ENCODE measurements at places on chromosomes 6 and 20.

DNA sequence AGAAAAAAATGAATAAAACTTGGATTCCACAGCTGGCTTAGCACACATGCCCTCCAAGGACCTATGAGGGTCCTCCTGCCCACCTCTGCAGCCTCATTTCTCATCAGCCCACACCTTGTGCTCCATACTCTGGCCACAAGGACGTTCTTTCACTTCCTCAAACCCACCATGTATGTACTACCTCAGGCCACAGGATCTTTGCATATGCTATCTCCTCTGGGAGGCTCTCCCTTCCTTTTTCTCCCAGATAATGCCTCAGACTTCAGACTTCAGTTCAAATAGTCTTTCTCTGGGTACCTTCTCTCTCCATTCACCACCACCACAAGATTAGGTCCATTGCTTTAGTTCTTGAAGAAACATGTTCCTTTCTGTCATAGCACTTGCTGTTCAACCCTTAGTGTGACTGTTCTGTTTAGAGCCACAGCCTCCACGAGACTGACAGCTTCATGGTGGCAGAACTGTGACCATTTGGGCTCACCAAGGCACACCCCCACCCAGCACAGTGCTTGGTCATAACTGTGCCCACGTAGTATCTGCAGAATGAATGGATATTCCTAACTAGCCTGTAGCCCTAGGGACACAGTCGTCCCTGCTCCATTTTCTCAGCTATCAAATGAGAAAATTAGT, 146.7 kb upstream of the LRFN2 start:
- DNase-seq = no peak

GRCh38 chr6:88168362-88168761, 2.2 kb upstream of the CNR1 start:
- DNase-seq = no peak

DNA sequence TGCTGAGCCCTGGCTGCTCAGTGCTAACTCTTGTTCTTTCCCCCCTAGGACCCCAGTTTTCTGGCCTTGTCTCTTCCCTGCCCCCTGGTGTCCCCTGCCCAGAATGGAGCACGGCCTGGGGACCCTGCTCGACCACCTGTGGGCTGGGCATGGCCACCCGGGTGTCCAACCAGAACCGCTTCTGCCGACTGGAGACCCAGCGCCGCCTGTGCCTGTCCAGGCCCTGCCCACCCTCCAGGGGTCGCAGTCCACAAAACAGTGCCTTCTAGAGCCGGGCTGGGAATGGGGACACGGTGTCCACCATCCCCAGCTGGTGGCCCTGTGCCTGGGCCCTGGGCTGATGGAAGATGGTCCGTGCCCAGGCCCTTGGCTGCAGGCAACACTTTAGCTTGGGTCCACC, 11.9 kb downstream of the CCN5 start:
- DNase-seq = no peak

DNA sequence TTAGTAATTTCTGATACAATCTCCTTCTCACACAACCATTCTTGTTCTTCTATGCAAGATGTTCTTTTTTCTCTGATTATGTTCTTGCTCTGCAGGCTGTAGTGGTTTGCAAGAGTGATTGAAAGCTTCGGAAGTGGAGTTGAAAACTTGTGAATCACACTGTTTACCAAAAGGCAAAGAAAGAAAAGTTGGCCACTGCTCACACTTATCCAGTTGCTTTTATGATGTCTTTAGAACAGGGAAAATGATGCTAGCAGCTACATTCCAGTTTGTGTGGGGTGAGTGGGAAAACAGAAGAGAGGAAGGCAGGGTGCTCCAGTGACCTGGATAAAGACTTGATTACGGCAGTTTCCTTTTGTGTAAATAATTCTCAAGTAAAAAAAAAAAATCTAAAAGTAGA, 583.3 kb downstream of the TENT5A start:
- no peak for DNase-seq

- DNase-seq = no peak
These were observed 20.0 kb upstream of the MPC1 start for GRCh38 chr6:166402582-166403277.

DNA sequence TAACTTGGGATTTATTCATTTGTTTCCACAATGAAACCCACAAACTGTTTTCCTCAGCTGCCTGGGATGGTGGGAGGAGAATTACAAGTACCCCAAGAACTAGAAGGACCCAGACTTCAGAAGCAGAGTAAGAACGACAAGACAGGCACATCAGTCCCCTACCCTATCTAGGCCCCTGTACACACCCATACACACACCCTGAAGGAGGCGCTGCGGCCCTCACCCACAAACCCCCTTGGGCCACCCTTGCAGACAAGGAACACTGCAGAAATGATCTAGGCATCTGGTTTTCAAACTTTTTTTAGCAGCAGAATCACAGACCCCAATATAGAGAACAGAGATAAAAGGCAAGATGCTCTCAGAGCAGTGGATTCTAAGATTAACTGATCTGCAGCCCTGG, 55.0 kb downstream of the TRERF1 start:
- DNase-seq = no peak

DNA sequence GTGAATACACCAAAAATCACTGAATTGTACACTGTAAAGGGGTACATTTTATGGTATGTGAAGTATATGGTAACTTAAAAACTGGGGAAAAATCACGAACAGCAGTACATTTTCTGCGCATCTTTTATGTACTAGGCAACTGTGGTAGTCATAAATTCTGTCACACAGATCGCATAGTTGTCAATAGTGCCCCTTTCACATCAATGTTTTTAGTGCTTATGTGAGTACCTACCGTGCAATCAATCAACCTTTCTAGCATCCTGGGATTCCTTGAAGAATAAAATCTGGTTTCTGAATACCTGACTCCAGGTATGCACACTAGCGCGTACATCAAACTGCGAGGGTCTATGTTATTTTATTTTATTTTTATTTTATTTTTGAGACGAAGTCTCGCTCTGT, 637 bp upstream of the RPF2 start:
- no peak for DNase-seq

- DNase-seq = no peak
These were observed 203.1 kb downstream of the LMBRD1 start for GRCh38 chr6:69593706-69594105.

- DNase-seq = no peak
These were observed 272.1 kb upstream of the DEFB115 start for GRCh38 chr20:30985386-30985785.

DNA sequence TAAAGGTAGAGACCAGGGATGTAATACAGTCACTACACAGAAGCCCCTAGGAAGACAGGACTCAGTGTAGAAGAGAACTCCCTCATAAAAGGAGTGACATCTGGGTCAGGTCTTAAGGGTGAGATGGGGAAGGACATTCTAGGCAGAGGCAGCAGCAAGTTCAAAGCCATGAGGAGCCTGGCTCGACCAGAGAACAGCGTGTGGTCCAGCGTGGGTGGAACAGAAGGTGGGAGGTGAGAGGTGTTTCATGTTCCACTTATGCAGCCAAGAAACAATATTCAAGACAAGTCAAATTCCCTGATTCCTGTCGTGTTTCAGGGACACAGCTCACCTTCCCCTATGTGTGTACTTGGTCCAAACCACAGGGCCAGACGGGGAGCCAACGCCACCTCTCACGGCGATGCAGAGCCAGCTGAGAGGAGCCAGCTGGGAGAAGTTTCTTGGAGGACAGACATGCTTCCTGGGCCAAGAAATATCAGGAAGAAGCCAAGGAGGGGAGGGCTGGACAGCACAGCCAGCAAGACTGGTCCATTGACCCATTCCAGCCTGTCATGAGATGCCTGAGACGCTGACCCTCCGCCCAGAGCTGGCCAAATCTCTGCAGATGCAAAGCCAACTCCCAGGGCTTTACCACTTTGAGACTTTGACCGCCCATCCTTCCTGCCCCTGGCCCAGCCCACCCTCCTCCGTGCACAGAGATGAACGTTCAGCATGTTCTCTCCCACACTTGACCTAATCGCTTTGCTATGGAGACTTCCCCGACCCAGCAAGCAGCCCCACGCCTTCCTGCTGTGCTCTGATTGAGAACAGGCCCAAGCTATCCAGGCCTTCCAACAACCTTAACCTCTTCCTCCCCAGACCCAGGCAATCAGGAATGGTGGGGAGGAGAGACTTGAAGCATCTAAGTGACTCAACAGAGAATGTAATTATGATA, 113.8 kb downstream of the PRND start:
- DNase-seq = no peak

- DNase-seq = no peak
These were observed 43.6 kb downstream of the USP45 start for GRCh38 chr6:99471638-99472037.
